ENCODE measurements at places on chromosomes 1 and 21. TPM values are rescaled to one million over a fixed set of nuclear protein-coding genes. Genes with fewer than 3 reads are reported as not detected.

The HORMAD1 gene
- not detected for total RNA-seq

The ILF2 gene
- 148 TPM for total RNA-seq

The ST6GALNAC3 gene
- 1.7 TPM for total RNA-seq

The KRTAP27-1 gene
- not detected for total RNA-seq

The COL8A2 gene
- total RNA-seq = 2.0 TPM

The FBXO2 gene
- total RNA-seq = 2.8 TPM

The PAPPA2 gene
- total RNA-seq = 9.3 TPM

The GPR153 gene
- 4.9 TPM for total RNA-seq

The WNT2B gene
- 4.1 TPM for total RNA-seq

The CYYR1 gene
- not detected for total RNA-seq

The ESPN gene
- not detected for total RNA-seq

The CCDC185 gene
- total RNA-seq = not detected

The ITLN2 gene
- total RNA-seq = not detected

The MFSD2A gene
- total RNA-seq = 5.0 TPM

The TRABD2B gene
- total RNA-seq = 0.65 TPM

The OR2M3 gene
- total RNA-seq = not detected

The FCER1G gene
- not detected for total RNA-seq

The FHAD1 gene
- total RNA-seq = 0.83 TPM

The SPAG17 gene
- under 0.01 TPM for total RNA-seq

The MATN1 gene
- 0.14 TPM for total RNA-seq

The FAM131C gene
- total RNA-seq = 0.09 TPM

The LRRC53 gene
- not detected for total RNA-seq

The AKR7A3 gene
- total RNA-seq = 0.37 TPM

Measured in smooth muscle cell of bladder (primary cell).